Motor neuron (in vitro differentiated cells): ENCODE measurements at places on chromosomes 2 and 18.

- ATAC-seq = no peak
Measured at GRCh38 chr18:74137920-74138538, 9.6 kb downstream of the FBXO15 start.

GRCh38 chr2:127235082-127235702 is 15.1 kb upstream of the CYP27C1 start:
- ATAC-seq = no peak

DNA sequence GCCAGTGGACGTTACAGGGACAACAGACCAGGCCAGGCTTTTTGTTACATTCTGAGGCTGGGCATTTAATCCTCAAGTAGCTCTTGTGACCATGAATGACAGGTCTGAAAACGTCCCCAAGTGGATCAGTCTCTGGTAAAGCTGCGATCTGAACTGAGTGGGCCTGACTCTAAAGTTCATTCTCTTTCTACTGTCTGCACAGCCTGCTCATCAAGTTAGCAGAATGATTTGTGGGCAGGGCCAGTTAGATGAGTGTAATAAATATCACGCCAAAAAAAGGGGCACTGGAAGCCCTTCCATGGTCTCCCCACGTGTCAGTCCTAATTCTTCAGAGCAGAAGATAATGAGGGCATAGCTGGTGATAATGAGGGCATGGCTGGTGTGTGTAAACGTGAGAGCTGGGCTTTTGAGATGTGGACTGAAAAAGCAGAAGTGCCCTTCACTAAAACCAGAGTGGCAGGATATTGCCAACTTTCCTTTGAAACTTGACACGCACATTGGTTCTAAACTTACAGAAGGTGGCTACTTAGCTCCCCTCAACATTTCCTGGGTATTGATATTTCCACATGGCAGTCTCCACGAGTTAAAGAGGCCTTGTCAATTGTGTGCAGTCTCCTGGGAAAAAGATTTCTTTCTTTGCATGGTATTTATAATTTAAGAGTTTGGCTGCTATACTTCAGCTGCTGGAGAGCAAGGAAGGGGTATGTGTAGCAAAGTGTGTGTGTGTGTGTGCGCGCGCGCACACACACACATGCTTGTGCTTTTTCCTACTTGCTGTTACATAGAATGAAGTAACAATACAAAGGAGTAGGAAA is 72.7 kb upstream of the LYPD6B start:
- ATAC-seq = no peak

- no peak for ATAC-seq
Measured at GRCh38 chr2:100831158-100831750, 11.3 kb downstream of the NPAS2 start.

DNA sequence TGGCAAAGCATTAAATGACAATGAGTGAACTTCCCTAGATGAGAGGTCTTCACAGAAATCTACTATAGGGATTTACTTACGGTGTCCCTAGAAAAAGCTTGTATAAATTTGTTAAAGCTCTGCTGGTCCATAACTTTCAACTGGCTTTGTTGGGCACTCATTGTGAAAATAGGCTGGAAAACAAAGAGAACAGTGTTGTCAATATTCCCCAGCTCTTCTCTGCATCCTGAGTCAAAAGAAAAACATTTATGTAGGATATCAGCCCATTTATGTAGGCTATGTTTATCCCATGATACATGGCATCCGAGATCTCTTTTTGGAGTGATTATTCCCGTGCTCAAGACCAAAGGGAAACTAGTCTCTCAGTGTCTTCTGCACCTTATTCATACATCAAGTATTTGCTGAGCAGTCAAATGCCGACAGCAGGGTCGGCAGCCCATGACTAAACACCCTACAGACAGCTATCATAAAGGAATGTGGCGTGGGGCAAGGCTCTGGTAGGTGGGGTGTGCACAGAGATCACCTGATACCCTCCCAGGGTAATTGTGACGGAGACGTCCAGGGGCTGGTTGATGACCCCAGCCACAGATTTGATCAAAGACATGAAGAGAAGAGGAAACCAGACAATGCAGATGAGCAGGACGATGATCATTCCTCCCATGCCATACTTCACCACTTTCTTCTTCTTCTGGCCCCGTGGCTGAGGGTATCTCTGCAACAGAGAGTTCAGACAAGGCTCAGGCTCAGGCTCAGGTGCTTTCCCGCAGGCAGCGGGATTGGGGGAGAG is 155.9 kb downstream of the NAPG start:
- ATAC-seq = no peak

- no peak for ATAC-seq
Measured at GRCh38 chr18:45519411-45520280, 95.6 kb upstream of the SLC14A2 start.

GRCh38 chr2:231922311-231923009 is 3.7 kb downstream of the NPPC start:
- ATAC-seq = no peak

GRCh38 chr2:25274868-25275574 is 66.7 kb downstream of the DNMT3A start:
- no peak for ATAC-seq

GRCh38 chr18:46414863-46415262 is 242.2 kb downstream of the LOXHD1 start:
- ATAC-seq = no peak

- peak; percentile 68 for ATAC-seq
Measured at GRCh38 chr18:8177330-8178016, 431.8 kb upstream of the RAB12 start.

DNA sequence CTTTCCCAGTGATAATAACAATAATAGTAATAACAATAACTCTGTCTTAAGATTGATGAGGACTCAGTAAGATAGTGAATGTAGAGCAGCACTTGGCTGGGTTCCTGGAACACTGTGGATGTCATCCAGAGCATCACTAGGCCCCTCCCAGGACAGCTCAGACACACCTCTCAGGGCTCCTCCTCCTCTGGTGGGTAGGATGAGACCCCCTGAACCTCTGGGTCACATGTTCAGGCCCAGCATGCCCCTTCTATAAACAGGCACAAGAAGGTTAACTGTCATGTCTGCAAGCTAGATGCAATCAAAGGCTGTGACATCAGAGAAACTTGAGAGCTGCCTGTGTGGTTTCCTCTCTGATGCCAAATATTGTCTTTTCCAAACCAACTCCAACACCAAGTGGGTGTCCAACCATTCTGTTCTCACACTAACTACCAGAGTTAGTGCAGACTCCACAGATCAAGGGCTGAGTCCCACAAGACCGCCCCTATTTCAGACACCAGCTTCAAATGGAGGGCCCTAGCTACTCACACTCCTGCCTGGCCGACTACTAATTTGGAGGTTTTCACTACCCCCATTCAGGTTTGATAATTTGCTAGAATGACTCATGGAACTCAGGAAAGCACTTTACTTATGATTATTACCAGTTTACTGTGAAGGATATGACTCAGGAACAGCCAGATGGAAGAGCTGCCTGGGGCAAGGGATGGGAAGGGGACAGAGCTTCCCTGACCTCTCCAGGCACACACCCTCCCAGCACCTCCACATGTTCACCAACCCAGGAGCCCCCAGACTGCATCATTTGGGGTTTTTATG is 46.4 kb upstream of the BZW1 start:
- ATAC-seq = peak; percentile 67

DNA sequence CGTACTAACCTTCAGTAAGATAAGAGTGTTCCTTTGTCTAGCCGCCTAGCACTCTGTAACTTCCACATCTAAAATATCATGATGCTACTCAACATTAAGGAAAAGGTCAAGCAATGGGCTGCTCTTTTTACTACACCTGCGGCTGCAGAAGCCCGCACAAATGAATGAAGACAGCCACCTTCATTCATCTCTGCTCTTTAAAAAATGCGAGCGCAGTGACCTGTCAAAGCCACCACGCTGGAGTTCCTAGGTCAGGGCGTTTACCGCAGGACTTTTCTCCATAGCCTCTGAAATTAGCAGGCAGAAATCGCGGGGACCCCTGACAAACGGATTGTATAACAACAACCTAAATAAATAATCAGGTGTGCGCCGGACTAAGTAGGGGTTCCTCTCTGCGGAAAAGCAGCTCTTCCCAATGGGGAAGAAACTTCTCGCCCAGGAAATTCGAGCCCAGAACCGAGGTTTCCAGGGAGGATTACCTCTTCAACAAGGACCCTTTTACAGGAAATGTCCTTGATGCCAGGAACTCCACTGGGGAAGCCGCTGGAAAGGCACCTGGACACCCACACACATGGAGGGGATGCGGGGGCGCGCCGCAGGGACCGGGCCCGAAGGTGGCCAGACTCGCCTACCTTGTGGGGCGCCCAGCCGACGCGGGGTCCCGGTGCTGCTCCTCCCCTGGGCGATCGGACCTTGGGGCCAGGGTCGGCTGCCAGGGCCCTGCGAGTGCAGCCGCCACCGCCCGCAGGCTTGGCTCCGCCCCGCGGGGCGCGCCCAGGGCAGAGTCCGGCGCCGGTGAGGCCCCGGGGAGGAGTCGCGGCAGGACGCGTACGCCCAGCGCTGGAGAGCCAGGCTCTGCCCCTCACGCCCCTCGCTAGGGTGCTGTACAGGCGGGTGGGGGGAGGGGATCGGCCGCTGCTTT is at the start of gene CCDC68:
CCDC68 (minus strand) TSS at position 758 of the 922 bp plus-strand sequence. CDS start 16,670 bp downstream, outside the sequence.
- no peak for ATAC-seq

DNA sequence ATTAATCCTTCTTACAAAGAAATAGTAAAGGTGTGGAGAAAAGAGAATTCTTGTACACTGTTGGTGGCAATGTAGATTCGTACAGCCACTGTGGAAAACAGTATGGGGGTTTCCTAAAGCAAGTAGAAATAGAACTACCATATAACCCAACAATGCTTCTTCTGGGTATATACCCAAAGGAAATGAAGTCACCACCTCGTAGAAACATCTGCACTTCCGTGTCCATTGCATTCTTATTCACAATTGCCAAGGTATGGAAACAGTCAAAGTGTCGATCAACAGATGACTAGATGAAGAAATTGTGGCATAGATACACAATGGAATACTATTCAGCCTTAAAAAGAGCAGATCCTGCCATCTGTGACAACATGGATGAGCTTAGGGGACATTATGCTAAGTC is 93.4 kb upstream of the TGIF1 start:
- ATAC-seq = no peak

DNA sequence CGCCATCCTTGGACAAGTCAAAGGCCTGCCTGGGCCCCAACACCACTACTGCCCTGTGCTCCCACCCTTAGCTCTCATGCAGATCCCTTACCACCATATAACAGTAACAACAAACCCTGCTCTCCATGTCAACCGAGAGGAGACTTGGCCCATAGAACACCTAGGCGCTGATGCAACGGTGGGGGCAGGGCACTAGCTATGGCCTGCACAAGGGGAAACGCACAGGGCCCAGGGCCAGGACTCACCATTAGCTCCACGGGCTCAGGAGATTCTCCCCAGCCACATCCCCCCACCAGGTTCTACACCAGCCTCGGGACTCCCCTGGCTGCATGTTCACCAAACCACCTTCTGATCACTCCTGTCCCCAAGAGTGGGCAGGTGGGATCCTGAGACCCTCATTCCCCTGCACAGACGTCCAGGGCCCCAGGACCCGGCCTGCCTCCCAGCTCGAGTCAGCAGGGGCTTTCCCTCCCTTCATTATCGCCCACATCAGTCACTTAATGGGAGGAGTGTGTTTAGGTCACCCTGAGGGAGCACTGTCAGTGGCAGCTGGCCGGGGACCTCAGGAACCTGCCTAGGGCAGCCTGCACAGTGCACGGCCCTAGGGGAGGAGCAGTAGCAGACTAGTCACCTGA is 29.3 kb downstream of the ANKMY1 start:
- ATAC-seq = no peak

DNA sequence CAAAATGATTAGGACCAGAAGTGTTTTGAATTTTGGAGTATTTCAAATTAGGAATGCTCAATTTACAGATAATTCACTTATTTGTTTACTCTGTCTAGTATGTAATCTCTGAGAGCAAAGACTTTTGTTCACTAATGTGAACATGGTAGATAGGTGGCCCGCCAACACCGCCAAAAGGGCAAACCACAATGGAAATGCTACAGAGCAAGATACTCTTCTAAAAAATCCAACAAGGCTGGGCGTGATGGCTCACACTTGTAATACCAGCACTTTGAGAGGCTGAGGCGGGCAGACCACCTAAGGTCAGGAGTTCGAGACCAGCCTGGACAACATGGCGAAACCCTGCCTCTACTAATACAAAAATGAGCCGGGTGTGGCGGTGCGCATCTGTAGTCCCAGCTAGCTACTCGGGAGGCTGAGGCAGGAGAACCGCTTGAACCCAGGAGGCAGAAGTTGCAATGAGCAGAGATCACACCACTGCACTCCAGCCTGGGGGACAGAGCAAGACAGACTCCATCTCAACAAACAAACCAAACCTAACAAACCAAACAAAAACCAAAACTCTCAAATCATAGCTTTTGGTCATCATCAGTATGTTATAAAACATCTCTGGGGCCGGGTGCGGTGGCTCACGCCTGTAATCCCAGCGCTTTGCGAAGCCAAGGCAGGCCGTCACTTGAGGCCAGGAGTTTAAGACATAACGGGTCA is 2.4 kb downstream of the CCT4 start:
- no peak for ATAC-seq

GRCh38 chr2:223102450-223102849 is 50.5 kb downstream of the KCNE4 start:
- no peak for ATAC-seq
